ENCODE measurements at places on chromosomes 16 and 17.

DNA sequence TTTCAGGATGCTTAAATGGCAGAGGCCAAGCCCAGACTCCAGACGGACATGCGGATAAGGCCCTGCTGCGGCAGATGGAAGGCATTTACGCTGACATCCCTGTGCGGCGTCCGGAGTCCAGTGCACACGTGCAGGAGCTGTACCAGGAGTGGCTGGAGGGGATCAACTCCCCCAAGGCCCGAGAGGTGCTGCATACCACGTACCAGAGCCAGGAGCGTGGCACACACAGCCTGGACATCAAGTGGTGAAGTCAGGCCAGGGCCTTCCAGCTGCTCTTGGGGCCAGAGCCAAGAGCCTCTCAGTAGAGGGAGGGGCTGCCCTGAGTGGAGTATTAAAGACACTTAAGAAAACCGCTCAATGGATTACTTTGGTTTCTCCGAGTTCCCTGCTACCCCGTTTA lies 29.4 kb downstream of the NARF start:
- DNase-seq: no peak

GRCh38 chr17:66739553-66739952 lies 95.4 kb upstream of the CACNG5 start:
- DNase-seq: no peak

DNA sequence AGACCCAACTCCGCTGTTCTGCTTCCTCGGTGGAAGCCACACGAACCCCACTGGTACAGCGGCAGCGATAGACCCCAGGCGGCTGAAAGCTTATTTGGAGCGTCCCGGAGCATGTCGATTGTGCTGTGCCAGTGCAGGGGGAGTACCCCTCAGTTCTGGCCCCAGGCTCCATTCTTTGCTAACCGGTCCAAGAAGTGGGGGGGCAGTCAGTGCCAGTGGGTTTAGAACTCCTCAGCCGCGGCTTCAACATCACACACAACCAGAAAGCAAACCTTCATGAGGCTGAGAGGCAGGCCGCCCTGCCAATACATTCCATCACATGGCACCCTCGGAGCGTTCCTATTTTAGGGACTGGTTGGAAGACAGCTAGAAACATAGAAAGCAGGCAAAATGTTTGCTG lies 1.7 kb upstream of the MNT start:
- no peak for DNase-seq

DNA sequence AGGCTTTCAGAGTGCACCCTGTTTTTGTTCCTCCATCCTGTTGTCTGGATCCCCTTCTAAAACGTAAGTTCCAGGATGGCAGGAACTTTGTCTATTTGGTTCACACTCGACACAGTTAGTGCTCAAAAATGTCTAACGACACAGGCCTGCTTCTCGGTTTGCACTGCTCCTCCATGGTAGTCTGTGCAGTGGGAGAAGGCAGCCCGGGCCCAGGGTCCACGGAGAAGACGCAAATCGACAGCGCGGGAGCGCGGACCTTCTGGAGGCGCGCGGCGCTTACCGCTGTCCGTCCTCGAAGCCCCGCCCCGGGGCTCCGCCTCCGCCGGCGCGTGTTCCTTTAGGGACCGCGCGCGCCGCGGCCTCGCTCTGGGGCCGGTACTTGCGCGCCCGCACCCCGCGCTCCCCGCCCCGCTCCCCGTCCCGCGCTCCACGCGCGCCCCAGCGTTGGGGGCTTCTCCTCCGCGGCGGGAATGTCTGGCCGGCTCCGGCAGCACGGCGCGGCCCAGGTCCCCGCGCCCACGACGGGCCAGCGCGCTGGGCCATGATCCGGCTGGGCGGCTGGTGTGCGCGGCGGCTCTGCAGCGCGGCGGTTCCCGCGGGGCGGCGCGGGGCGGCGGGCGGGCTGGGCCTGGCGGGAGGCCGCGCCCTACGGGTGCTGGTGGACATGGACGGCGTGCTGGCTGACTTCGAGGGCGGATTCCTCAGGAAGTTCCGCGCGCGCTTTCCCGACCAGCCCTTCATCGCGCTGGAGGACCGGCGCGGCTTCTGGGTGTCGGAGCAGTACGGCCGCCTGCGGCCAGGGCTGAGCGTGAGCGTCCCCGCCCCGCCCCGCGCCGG lies at the start of gene NT5M:
Gene NT5M, plus strand, starts transcription at position 364 of the 837 bp plus-strand sequence. Its CDS starts 178 bp downstream, at position 542.
- peak; percentile 90 for DNase-seq

DNA sequence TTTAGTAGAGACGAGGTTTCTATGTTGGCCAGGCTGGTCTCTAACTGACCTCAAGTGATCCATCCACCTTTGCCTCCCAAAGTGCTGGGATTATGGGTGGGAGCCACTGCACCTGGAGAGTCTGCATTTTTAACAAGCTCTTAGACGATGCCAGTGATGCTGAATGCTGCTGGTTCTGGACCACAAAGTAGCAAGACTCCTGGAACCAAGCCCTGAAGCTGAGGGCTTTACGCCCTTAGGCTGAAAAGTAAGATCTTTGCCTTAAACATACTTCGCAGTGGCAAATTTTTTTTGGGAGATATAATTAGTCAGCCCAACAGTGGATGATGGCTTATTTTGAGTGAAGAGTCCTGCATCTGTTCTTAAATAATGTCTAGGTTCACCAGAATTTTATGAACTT lies 14.0 kb downstream of the METTL9 start:
- no peak for DNase-seq

DNA sequence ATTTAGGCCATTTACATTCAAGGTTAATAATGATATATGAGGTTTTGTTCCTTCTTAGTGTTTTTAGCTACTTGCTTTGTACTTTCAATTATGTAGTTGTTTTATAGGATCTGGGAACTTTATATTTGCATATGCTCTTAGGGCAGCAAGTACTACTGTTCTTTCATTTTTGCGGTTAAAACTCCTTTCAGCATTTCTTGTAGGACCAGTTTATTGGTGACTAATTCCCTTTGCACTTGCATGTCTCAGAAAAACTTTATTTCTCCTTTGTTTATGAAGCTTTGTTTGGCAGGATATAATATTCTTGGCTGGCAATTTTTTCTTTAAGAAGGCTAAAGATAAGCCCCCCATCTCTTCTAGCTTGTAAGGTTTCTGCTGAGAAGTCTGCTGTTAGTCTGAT lies 131.3 kb upstream of the CDH8 start:
- DNase-seq: no peak

DNA sequence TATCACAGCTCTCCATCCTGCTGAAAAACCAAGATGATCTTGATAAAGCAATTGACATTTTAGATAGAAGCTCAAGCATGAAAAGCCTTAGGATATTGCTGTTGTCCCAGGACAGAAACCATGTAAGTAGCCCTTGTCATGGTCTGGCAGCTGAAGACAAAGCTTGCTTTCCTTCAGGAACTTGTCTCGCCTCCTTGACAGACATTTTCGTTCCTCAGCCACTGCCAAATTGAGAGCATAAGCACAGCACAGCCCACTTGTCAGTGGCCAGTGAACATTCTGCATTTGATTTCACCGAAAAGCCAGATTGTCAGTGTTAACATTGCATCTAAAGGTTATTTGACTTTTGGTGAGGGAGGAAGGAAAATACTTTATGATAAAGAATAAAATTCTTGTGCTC lies 35.6 kb downstream of the MAP3K3 start:
- no peak for DNase-seq

- DNase-seq: no peak
These were observed 38.9 kb downstream of the ARHGAP17 start for GRCh38 chr16:24976061-24976779.

DNA sequence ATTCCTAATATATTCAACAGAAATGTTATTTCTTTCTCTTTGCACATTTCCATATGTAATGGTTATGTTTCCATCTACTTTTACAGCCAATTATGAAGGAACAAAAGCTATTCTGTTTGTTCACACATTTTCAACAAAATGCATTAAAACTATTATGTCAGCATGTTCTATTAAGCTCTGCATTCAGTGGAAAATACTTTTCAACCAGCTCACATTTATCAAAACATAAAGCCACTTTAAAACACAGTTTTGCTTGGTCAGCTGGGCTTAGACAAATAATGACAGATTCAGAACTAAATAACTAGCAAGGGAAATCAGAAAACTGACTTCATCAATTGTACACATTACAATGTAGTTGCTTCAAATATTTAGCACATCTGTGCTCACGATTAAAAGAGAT lies 6.9 kb downstream of the SALL1 start:
- no peak for DNase-seq

DNA sequence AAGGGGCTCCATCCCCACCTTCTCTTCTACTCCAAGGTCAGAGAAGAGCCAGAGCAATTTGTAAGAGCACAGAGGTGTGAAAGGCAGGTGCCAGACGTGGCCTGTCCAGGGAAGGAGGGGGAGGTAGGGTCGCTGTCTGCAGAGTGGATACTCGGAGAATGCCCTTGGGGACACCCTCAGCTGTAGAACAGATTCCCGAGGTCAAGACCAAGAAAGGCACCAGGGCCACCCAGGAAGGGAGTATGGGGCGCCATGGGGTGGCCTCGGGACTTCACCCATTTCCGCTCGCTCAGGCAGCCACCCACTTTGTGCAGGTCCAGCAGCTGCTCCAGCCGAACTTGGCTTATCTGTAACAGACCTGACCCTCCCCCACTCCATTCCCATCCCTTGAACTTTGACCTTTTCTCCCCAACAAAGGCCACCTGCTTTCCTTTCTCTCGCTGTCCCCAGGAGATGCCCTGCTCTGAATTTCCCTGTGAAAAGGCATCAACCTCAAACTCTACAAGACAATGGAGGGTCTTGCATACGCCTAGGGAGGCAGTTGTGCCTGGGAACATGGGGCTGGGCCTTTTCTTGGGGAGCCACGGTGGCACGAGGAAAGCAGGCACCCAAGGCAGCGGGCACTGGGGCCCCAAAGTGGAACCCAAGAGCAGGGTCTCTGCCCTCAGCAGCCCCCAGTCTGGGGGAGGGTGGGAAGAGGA lies 11.3 kb upstream of the AXIN2 start:
- DNase-seq: peak; percentile 33

- DNase-seq: no peak
These were observed 2.7 kb downstream of the NXPH3 start for GRCh38 chr17:49578414-49578813.

- no peak for DNase-seq
These were observed 2.3 kb downstream of the STX1B start for GRCh38 chr16:31008149-31008548.

GRCh38 chr16:81094771-81095251 lies 1.4 kb downstream of the GCSH start:
- peak; percentile 31 for DNase-seq

All from eye (tissue), 1 donor.